ENCODE measurements at places on chromosomes 5 and 9.

DNA sequence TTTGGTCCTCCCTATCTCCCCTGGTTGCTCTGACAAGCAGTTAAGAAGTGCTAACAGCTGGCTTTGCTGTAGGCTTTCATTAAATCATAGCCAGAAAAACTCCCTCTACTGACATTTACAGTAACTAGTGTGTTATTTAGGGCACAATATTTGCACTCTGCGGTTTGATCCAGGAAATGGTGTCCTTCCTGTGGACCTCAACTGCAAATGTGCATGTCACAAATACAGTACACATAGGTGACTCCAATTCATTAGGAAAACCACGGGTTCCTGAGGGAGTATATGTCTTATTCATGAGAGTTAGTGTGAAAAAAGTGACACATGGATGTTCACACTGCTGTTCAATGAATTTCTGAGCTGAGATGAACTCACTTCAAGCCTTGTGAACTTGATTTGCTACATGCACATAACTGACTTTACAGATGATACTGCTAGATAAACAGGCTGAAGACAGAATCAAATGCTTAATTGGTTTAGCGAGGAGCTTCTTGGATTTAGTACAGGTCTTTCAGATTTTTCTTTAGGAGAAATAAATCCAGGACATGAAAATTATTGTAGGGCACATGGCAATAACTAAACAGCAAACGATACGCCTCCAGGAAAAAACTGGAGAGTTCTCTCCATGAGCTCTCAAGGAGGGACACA, 281.5 kb downstream of the EFNA5 start:
- DNase-seq: no peak

DNA sequence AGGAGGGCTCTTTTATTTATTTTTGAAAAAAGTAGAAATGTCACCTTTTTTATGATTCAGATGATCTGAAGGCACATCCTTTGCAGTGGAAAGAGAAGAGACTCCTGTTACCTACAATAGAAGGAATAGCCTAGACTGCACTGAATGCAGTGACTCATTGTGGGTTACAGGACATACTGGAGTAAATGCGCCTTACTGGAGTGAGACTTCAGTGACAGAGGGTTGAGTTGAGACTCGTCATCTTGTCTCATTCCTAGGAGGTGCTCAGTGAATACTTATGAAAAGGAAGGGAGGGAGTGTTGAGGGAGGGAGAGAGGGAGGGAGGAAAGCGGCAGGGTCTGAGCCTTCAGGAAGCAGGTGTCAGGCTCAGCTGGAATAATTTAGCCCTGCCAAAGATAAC, 25.2 kb downstream of the ANKRA2 start:
- DNase-seq: no peak

GRCh38 chr9:126436545-126437267, 110.1 kb downstream of the MVB12B start:
- DNase-seq: no peak

- DNase-seq: no peak
Measured at GRCh38 chr9:127170652-127171051, 48.2 kb upstream of the ANGPTL2 start.

GRCh38 chr9:112887381-112887780, 3.3 kb downstream of the SLC46A2 start:
- DNase-seq: peak; percentile 58

DNA sequence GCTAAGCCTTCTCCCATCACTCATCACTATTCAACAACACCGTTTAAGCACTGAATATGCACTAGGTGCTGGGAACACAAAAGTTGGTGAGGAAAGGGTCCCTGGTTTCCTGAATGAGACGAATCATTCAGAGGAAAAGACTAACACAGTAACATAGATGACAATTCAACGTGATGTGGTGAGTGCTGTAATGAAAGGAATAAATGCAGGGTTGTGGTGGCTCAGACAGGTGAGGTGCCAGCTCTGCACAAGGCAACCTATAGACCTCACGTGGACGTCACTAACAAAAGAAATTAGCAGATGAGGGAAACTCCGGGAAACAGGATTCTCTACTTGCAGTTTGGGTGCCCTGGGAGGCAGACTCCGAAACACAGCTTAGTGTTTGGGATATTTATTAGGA, 40.0 kb upstream of the ERBIN start:
- no peak for DNase-seq

DNA sequence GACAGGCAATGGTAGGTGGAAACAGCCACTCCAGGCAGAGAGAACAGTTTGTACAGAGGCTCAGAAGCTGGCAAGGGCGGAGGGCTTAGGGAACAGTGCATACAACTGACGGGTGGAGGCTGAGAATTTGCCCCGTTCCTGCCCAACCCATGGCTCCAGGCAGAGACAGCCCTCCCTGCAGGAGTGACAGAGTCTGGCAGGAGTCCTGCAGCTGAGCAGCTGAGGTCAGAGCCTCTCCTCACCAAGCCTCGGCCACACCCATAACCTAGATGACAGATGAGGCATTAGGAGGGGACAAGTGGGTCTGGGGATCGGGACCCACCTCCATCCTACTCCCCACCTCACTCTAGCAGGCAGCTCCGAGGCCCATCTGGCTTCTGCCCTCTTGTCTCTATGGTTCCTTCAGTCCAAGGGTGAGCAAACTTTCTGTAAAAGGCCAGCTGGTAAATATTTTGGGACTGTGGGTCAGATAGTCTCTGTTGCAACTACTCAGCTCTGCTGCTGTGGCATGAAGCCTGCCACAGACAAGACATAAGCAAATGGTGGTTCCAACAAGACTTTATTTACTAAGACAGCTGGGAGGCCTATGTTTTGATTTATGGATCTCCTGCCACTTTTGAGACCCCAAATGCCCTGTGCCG, 83.7 kb downstream of the SH3TC2 start:
- no peak for DNase-seq

GRCh38 chr9:93290495-93291434, 106.8 kb downstream of the WNK2 start:
- DNase-seq: peak; percentile 44

- no peak for DNase-seq
Measured at GRCh38 chr9:34996181-34996904, 6.8 kb downstream of the DNAJB5 start.

- no peak for DNase-seq
Measured at GRCh38 chr9:107024193-107024592, 161.2 kb downstream of the ZNF462 start.

- DNase-seq: no peak
Measured at GRCh38 chr9:80878556-80878955, 810.8 kb downstream of the TLE1 start.

DNA sequence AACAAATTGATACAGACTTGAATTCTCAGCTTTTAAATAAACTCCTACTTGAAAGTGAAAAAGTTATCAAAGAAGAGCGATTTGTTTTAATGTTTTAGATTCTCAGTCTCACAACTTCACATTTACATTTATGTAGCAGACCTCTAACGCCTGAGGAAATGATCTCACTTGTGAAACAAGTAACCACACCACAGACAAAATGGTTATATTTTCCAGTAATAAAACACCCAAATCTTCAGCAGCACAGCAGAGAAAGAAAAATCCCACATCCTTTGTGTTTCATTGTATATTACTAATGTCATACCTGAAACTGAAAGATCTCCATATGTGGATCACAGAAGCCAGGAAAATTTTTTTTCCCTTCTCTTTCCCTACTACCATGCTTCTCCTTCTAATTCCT, 29.8 kb upstream of the GZMA start:
- DNase-seq: no peak

- peak; percentile 71 for DNase-seq
Measured at GRCh38 chr9:108272349-108272899, 583.4 kb downstream of the ACTL7B start.

GRCh38 chr5:157398305-157398704, 61.7 kb upstream of the NIPAL4 start:
- DNase-seq: no peak

- DNase-seq: no peak
Measured at GRCh38 chr5:126965487-126965886, 64.9 kb downstream of the MARCHF3 start.

GRCh38 chr5:44881266-44881665, 72.5 kb downstream of the MRPS30 start:
- DNase-seq: no peak

- no peak for DNase-seq
Measured at GRCh38 chr5:10077791-10078545, 171.7 kb downstream of the ATPSCKMT start.

DNA sequence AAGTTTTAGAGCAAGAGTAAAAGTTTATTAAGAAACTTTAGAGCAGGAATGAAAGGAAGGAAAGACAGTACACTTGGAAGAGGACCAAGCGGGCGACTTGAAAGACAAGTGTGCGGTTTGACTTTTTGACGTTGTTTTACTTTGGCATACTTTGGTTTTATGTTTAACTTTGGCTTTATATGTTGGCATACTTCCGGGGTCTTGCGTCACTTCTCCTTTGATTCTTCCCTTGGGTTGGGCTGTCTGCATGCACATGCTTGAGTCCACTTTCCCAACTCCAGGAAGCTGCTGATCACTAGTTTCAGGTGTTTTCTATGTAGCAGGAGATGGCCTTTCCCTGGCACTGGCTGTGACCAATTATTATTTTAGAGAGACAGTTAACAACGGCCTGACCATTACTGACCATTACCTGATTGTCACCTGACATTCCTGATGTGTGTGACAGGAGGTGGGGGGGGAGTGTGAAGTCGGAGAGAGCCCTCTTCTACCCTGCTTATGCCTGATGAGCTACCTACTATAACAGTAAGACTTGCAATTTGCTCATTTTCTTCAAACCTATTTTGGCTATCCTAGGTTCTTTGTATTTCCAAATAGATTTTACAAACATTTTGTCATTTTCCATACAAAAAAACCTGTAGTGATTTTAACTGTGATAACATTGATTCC, 45.5 kb downstream of the TNFSF8 start:
- DNase-seq: no peak

- DNase-seq: no peak
Measured at GRCh38 chr5:171092194-171092593, 216.9 kb upstream of the TLX3 start.

- no peak for DNase-seq
Measured at GRCh38 chr9:13876741-13877140, 437.2 kb downstream of the NFIB start.

DNA sequence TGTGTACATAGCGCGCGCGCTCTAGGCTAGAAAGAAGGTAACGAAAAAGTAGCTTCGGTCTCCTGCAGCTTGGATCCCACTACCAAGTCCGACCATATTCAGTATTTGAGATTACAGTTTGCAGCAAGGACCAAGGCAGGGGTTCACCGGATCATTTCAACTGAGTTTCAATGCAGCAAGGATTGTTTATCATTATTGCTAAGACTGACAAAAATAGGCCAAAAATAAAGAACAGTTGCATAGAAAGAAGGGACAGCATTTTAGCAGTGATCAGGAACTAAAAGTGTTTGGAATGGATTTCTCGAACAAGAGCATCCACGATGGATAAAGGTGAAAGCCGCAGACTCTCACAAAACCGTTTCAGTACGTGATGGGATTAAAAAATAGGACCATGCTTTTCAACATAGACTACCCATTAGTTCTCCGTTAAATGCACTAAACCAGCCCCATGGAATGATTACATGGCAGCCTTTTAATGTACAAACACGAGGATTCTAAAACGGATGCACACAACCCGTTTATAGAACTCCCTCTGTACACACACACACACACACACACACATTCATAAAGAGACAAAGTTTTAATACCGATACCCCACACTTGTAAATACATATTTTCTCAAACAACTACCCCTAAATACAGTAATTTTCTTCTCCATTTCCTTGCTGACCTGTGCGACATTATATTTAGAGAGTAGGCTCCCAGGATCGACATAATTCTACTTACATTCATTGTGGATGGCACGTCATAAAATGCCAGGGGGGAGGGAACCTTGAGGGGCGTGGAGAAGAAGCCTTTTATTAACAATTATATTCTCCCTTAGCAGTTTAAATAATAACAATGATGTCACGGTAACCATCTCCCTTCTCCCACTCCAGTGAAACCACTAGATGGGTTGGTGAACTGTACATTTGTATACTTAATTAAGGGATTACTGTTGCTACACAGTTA, 197.1 kb downstream of the MEF2C start:
- DNase-seq: no peak

DNA sequence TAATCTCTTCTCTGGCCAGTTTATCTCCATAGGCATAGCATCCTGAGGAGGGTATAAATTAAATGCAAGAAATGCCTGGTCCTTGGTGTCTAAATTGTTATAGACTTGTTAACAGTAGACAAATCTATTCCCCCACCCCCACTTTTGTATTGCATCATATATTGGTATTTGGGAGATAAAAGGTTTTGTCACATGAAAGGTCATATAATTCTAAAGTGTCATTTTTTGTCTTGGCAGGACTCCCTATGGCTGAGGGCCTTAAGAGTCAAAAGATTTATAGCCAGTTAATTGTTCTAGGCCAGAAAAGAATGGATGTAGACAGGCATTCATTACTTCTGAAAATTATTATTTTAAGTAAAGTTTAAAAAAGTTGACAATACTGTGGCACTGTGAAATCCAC, 90.3 kb upstream of the MOCS2 start:
- no peak for DNase-seq

DNA sequence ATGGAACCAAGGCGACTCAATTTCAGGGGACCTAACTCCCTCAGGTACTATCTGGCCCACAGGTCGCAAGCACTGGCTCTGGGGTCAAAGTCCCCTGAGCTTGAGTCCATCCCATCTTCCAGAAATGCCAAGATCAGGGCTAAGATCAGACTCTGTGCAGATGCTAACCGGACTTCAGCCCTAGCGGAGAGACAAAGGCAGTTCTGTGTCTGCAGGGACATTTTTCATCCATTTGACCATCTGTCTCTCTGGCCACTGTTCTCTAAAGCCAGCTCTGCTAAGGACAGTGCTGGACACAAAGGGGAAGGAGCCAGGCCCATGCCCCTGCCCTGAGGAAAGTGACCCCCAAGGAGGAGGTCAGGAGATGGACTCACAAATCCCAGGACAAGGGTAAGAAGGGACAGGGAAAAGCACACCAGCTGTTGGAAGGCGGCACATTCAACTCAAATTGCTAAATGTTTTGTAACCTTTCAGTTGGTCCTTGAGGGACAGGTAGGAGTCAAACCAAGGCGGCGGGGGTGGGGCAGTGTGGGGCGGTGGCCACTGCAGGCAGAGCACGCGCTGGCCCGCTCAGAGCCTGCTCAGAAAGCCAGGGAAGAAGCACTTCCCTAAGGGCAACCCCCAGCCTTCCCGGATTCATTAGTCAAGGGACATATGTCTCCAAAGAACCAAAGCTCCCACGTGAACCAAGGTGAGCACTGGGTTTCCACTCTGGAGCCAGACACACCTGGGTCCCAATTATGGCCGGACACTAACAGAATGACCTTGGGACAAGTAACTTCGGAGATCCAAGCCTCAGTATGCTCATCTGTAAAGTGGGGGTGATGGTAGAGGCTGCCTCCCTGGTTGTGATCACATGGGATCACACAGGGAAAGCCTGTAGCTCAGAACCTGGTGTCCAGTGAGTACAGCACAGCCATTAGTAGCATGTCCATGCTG, 42.8 kb downstream of the STK10 start:
- DNase-seq: no peak

- DNase-seq: no peak
Measured at GRCh38 chr5:34743878-34744277, 87.8 kb downstream of the RAI14 start.
